IMR-90 (cell line): ENCODE measurements at places on chromosomes 16 and 17. TPM values are rescaled to one million over a fixed set of nuclear protein-coding genes. Genes with fewer than 3 reads are reported as not detected.

DNA sequence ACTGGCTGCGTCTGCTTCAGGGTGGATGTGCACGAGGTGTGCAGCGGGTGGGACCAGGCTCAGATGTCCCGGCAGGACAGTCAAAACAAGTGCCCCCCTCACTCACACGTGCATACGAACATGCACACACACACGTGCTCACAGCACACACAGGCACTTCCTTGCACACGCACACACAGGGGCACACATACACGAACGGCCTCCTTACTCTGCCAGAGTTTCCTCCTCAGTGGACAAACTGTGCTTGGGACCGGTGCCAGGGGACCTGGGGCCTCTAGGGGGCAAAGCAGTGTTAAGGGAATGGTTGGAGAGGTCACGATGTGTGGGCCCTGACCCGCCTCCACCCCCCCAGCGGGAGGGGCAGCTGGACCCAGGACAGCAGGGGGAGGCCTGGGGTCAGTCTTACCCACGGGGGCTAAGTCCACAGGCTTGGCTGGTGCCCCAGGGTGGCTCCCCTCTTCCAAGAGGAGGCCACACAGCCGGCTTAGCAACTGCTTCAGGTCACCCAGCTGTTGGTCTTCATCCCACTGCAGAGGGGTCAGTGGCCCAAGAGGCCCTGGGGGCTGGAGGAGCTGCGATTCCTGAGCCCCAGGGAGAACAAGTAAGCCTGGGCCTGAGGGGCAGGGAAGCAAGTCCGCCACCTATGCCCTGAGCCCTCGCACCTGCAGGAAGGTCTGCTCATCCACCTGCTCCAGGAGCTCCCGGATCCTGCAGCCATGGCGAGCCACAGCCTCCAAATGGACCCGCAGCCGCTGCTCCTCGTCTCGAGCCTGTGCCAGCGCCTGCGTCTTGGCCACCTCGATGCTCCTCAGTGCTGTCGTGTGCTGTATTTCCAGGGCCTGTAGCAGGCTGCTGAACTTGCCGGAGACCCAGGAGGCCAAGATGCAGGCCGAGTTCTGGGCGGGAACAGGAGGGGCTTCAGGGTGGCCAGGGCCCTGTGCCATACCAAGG lies 4.9 kb downstream of the TRIM65 start:
- no peak for DNase-seq

DNA sequence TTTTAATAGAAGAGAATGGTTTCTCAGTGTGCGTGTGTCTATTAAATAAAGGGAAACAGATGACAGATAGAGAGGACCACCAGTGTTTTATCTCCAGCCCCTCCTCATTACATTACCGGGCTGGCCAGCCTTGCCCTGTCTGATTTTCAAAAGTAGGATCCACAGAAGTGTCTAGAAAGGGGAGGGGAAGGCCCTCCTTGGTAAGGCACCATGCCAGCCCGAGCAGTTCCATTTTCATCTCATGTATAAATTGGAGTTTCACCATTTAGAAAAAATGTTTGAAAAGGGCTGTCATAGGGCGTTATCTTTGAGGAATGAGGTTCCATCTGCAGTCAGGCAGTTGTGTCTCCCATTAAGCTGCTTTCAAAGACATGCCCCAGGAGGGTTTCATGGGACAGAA lies 96.7 kb downstream of the SOCS1 start:
- DNase-seq, result no peak

DNA sequence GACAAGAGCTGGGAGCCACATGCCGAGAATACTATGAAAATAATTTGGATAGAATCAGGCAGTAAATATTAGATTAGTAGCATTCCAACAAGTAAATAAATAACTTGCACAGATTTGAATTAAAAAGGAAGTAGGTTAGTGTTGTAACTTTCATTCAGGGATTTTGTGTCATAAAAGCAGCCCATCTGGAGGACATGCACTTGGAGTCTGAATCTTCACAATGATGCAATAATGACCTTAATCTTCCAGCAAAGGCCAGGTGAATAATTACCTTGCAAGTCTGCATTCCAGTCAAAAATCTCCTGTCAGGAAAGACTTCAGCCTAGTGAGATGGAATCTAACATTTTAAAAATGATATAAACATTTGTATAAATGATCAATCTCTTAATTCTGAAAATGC lies 518.1 kb downstream of the KCNJ2 start:
- no peak for DNase-seq

- no peak for DNase-seq
Observed at GRCh38 chr17:55706808-55707773, 15.6 kb downstream of the TMEM100 start.

DNA sequence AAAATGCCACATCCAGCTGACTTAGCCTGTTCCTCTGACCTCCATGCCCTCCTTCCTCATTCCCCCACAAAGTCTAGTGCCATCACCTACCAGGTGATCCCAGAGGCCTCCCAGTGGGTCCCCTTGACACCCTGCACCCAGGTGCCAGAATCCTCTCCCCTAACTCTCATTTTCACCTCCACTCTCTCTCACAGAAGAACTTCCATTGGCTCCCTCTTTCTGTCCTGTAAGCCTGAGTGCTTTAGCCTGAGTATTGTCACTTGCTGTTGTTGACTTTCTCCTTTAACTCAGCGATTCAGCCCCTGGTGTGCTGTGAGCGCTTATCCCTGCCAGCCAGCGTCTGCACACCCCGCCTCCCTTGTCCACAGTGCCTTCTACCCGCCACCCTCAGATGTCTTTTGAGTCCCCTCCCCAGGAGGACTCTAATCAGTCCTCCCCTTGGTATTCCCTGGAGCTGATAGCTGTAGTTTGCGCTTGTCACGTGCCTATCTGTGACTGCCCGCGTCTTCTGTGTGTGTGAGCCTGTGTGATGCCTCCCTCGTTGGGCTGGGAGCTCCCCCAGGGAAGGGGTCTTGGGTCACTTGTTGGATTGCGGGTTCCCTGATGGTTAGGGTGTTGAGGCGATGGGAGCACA lies 31.9 kb downstream of the ARHGAP23 start:
- DNase-seq, result no peak

- no peak for DNase-seq
Observed at GRCh38 chr16:74501484-74502478, 80.5 kb upstream of the CLEC18B start.

DNA sequence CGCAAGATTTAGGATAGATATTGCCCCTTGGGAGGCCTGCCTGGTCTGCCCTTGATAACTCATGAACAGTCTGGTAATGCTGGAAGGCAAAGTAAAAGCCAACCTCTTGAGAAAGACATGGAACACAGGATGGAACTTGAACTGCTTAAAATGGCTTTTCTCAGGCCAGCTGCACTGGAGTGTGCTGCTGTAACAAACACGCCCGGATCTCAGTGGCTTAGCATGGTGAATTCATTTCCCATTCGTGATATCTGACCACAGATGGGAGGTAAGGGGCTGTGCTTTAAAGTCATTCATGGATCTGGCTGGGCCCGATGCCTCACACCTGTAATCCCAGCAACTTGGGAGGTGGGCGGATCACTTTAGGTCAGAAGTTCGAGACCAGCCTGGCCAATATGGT lies 113.2 kb downstream of the WWOX start:
- DNase-seq, result no peak

- DNase-seq, result peak; percentile 88
Observed at GRCh38 chr17:81576621-81577277, 24.6 kb upstream of the FAAP100 start.

- DNase-seq, result no peak
Observed at GRCh38 chr17:79207960-79208359, 133.3 kb downstream of the ENGASE start.

DNA sequence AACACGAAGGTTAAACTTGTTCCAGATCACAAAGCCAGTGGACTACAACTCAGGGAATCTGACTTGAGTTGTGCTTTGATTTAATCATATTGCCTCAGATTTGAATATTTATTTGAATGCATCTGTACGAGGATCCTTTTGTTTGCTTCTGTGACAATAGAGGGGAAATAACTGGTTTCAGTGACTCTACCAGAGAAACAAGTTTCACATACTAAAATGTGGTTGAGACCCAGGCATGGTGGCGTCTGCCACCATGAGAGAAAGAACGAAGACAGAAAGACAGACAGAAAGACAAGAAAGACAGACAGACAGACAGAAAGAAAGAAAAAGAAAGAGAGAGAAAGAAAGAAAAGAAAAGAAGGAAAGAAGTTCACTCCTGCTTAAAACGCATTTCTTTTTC lies 24.0 kb downstream of the YWHAE start:
- no peak for DNase-seq

GRCh38 chr17:4229627-4230541 lies 33.9 kb downstream of the ANKFY1 start:
- DNase-seq, result peak; percentile 97

DNA sequence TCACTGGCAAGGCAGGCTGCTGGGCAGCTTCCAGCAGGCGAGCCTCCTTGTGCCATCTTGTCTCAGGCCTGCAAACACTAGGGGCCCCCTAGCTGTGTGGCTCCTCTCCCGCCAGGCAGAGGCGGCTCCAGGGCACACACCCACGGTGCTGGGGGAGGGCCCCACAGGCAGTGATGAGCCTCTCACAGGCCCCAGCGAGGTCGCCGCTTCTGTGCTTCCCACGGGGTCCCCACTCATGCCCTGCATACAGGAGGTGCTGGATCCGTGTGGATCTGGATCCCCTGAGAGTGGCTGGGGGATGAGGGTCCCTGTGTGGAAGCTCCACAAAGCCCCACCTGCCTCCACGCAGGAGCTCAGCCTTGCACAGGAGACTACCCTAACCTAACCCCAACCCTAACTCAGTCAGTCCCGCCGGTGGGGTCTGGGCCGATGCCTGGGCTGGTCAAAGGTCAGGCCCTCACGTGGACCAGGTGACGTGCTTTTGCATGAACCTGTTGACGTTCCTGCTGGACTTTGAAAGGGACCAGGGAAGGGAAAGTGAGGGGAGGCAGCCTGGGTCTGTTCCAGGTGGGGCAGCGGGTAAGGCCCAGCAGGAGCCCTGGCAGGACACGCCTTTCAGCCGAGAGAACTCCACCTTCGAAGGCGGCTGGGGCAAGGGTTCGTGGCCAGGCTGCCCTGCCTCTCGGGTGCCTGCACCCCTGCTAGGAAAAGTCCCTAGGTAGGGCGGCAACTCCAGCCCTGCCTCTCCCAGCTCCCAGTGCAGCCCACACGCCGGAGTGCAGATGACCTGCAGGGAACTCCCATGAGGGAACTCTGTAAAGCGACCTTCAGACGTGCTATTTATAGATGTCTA lies 5.2 kb downstream of the SECTM1 start:
- no peak for DNase-seq

GRCh38 chr16:57690782-57691471 lies 3.7 kb upstream of the DRC7 start:
- DNase-seq, result peak; percentile 7

- peak; percentile 82 for DNase-seq
Observed at GRCh38 chr16:15701975-15702970, 52.2 kb downstream of the NDE1 start.

The TBC1D3L gene
- total RNA-seq, result 0.28 and 0.36 TPM in 2 replicates

The ACE gene
- total RNA-seq, result 1.4 TPM in 2 replicates

The TNK1 gene
- total RNA-seq, result under 0.01 and 0.54 TPM in 2 replicates

The NUP85 gene
- total RNA-seq, result 26.7 and 29.4 TPM in 2 replicates

The TPSG1 gene
- total RNA-seq, result not detected in 2 replicates

The TP53TG3F gene
- not detected in 2 replicates for total RNA-seq

The RNF43 gene
- total RNA-seq, result under 0.01 TPM in 2 replicates
